ENCODE measurements at places on chromosomes 5 and 9.

DNA sequence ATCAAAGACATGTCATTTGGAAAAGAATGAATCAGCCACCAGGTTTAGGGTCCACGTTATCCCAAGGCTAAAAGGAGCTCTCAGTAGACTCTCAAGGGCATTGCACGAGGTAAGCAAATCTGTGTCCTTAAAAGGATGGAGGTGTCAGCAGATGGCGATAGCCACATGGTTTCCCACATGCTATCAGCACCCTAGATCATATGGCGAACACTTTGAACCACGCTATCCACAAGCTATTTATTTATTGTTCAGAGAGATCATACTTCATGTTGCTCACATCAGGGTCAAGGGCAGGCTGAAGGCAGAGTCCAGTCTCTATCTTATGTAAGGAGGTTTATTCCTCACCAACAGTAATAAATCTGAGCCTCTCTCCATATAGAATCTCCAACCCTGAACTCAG, 43.7 kb downstream of the CDH6 start:
- no peak for DNase-seq

DNA sequence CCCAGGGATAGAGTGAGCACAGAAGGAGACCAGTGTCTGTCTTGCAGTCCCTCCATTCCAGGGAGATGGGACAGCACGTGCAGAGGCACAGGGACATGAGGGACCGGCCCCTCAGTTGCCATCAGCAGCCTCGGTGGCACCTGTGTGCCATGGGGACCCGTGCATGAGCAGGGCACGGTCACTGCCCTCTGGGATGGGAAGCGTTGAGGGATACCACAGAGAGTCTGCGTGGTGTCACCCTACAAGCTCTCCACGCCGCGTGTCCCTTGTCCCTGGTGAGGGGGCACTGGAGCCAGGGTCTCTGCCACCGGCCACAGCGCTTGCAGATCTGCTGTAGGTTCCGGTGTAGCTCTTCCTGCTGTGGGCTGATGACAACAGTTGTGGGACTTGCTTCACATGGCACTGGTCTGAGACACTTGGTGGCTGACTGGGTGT, 108.1 kb downstream of the CACNA1B start:
- no peak for DNase-seq

DNA sequence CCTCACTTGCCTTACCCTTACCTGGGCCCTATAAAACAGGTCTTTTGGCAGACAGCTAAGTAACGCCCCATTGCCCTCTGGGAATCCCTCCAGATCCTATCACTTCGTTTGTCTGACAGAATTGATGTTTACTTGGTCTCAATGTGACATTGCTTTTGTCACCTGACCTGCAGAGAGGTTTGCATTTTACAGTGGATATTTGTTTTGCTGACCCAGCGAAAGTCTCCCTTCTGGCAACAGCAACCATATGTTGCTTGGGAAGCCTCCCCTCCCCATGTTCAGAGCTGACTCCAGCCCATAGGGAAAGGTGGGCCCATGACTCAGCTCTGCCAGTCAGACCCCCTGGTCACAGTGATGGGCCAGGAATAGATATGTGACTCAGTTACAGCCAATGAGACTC, 54.0 kb upstream of the LARP1 start:
- DNase-seq: no peak

DNA sequence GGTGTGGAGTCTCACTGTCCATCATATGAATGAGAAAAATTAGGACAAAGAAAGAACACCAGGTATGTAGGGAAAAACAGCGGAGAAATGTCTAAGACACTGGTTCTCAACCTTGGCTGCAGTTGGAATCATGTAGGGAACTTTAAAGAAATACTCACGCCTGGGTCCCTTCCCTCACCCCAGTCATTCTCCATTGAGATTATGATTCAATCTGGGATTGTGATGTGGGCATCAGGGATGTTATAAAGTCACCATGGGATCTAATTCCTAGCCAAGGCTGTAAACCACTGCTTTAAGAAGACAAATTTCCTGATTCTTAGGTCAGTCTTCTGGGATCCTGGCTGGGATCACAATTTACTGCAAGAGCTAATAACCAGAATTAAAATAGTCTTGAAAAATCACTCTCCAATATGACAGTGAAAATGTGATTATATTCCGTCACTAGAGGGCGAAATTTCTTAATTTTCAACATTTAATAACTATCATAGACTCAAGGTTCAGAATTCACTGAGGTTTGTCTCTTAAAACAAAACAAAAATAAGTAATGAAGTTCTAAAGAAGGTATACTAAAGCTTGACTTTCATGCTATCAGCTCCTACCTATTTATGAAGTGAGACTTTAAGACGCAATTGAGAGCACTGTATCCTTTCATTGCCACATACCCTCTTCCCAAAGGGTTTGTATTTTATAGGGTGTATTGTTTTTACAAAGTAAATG, 60.5 kb downstream of the GLDC start:
- no peak for DNase-seq

DNA sequence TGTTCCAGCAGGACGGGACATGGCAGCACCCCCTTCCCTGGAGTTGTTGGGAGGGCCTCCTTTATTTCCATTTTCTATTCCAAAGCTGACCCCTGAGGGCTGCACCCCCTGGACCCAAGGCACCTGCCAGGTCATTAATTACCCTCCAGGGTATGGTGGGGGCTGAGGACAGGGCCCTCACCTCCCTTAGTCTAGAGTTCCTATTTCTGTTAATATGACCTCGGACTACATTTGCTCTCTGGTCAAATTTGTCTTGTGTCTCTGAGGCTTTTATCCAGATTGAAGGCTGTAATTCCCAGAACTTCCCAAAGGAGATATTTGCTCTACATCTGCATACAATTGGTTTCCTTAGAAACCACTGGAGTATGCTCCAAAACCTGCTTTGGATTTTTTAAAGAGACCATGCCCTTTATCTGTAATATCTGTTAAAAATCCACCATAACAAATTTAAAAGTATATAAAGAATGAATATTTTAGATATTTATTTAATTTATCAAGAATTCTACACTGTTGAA, 16.8 kb downstream of the PHF2 start:
- DNase-seq: no peak

DNA sequence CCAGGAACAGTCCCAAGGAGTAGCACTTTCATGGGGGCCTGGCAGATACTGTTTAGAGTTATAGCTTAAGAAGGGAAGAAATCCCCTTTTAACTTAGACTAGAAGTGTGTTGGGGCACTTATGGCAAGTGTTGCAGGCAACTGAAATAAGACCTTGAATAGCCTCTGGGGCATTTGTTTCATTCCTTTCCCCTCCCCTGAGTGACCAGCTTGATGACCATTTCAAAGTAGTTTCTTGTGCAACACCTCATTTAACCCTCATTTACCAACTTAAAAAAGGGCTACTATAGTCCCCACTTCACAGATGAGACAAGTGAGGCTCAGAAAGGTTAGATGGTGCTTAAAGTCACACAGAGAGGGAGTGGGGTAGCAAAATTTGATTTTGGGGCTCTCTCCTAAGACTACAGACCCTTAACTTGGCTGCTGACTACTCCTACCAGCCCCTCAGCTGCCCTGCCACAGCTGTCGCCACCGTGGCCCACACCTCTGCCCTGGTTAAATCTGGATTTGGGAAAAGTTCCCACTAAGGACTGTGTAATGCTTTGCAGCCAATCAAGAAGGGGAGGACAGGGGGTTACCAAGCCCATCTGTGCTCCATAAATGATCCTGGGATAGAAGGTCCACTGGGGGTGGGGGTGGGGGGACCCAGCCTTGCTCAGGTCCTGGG, 5.5 kb downstream of the PDLIM4 start:
- DNase-seq: no peak

GRCh38 chr9:83509402-83509801, 28.8 kb downstream of the FRMD3 start:
- no peak for DNase-seq

DNA sequence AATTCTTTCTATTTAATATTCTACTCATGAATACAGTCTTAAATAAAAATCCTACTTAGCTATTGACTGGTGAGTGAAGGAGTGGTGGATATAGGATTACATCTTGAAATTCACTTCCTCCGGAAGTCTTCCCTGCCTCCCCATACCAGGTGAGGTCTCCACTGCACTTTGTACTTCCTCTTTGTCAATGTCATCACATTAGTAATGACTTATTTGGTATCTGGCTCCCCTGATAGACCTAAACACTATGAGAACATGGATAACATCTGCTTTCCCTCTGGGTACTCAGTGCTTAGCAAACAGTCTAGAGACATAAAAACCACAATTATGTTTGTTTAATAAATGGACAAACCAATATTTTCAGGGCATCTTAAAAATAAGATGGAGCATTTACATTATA, 532.1 kb downstream of the PDE4D start:
- no peak for DNase-seq

GRCh38 chr5:149048811-149049210, 14.1 kb downstream of the SH3TC2 start:
- no peak for DNase-seq

DNA sequence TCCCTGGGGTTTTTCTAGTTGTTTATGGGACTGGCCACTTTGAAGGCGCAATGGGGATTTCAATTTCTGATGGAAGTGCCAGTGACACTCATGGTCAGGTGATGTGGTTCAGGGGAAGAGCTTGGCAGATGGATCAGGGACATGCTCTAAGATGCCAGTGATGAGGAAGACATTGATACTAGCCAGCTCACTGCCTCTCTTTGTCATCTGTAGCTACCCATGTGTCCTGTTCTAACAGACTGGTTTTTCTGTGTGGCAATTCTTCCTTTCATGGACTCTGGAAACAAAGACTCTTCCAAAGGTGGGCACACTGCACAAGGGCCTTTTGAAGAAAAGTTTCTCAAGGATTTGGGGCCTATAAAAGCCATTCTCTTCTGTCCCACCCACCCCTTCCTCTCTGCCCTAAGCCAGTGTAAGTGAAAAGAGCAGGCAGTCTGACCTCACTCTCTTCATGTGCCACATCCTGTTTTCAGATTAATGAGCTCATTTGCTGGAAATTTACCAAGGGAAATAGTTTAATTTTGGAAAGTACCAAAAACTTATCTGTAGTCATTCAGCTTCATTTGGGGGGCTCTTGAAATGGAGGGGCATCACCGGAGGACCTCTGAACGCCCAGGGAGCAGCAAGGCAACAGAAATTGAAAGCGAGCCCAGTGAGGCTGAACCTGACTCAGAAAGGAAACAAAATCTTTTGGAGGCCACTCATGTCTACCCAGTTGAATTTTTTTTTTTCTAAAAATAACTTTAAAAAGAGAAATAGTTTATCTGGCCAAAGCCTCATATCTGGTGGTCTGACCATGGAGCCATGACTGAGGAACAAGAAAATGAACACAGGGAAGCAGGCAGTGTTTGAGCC, 4.9 kb upstream of the TRAF1 start:
- no peak for DNase-seq

DNA sequence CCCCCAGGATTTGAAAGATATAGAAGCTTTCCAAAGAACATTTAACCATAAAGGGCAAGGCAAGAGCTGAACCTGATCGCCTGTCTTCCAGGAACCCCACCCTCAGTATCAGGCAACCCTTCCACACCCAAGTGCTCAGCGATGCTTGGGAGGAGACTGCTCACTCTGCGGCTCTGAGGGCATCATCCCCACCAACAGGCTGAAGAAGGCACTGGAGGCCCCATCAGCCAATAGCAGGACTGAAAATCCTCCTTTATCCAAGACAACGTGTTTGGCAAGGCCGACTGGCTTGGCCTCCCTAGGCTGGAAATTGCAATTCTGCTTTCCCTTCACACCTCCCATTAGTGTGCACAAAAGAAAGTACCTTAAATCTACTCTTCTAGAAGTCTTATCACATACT, 1.4 kb upstream of the PPP2CA start:
- no peak for DNase-seq

DNA sequence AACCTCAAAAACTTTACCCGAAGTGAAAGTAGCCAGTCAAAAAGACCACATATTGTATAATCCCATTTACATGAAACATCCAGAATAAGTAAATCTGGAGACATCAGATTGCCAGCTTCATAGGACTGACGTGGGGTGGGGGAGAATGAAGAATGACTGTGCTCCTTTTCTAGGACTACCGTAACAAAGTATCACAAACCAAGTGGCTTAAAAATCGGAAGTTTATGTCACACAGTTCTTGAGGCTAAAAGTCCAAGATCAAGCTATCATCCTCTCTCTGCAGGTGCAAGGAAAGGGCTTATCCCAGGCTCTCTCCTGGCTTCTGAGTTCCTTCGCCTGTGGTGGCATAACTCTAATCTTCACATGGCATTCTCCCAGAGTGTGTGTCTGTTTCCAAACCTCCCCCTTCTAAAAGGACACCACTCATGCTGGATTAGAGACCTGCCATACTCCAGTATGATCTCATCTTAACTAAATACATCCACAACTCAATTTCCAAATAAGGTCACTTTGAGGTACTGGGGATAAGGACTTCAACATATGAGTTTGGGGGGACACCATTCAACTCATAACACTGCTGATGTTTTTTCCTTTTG, 25.5 kb downstream of the ADAM19 start:
- no peak for DNase-seq

DNA sequence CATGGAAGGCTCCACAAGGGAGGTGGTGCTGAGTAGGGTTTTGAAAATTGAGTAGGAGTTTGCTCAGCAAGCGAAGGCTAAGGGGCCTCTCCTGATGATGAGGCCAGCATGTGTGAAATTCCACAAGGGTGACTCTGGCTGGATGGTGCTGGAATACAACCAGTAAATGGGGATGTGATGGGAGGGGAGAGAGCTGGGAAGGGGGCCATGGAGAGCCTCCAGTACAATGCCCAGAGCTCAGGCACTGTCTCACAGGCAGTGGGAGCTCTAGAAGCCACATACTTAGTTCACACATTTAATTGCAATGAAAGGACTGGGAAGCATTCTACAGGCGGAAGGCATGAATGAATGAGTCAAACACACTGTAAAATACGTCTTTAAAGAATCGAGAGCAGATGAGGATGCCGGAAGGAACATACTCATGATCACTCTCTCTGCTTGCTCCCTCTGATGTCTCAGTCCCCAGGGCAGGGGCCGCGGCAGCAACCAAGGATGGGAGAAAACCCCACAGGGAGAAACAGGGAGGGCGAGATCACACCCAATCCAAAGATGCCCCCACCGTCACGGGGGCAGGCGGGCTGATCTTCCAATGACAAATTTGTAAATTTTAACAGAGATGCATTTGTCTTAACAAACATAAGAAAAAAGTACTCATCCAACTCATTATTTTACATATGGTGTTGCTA, 261.0 kb downstream of the NSG2 start:
- DNase-seq: no peak

- DNase-seq: no peak
These were observed 124.2 kb upstream of the TNPO1 start for GRCh38 chr5:72692231-72692637.

GRCh38 chr5:92468295-92468694, 1085.2 kb upstream of the ARRDC3 start:
- DNase-seq: no peak

DNA sequence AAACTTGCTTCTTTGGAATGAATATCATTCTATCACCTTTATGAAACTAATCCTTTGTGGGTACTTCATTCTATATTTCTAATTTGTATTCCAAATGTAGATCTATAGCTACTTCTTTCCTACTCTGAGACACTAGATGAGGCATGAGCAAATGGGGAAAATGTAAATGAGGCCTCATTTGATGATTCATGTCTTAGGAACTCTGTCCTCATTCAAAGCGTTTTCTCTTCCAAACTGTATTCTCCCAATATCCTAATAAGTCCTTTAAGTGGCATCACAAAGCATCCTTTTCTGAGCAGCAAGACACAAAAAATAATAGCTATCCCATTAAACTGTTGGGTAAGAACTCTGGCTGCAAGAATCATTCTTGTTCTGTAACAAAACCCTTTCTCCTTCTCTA, 56.1 kb downstream of the TTLL11 start:
- DNase-seq: no peak

GRCh38 chr5:109324931-109325330, 84.8 kb downstream of the PJA2 start:
- DNase-seq: no peak
